ENCODE measurements at places on chromosomes 16 and 17.

GRCh38 chr17:43327421-43327820 is 71.4 kb upstream of the ARL4D start:
- no peak for DNase-seq

DNA sequence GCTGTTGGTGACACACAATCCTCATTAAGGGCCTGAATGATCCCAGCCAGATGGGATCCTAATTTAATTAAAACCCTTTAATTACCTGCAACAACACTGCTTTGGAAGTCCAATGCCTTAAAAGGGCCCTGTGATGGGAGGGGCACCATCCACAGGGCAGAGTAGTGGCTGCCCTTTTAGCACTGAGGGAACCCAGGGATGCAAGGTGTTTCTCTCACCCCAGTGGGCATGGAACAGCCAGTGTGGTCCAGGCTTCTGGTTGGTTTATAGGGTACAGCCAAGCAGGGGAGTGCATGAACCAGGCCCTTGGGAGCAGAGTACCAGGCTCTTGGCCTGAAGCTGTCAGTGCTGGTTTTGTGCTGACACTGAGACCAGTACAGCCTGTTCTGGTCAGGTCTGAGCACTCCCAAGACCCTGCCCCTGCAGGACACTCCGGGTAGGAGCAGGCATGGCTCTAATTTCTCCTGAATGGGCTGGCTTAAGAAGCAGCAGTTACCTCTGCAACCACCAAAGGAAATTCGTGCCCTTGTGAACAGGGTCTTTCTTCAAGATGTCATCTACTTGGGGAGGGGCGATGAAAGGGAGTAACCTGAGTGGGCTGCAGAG is 9.9 kb downstream of the NXPH3 start:
- DNase-seq: no peak

DNA sequence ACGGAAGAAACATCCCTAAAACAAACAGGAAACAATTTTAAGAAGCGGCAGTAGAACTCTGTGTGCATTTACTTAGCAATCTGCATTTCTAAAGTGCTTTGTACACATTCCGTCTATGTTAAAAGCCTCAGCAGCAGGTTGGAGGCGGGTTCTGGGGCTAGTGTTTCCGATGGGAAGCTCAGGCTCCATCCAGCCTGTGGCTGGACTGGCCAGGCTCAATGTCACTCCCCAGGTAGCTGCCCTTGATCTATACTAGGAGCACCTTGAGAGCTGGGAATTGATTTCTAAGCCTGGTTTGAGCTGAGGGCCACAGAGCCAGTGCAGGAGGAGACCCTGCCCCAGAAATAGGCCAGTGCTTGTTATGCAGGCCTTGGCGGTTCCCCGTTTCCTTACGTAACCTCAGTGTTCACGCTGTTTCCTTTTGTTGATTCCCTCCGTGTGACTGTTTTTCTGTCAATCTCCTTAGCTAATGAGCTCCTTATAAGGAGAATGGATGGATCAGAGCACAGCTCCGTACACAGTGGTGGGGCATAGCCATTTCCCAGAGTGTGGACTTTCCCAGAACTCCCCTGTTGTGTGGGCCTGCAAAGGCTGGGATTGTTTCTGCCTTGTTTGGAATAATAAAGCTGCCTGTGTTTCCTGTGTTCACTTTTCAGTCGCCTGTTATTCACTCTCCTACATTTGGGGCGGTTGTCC is 21.4 kb downstream of the ADORA2B start:
- no peak for DNase-seq

- peak; percentile 5 for DNase-seq
Observed at GRCh38 chr16:27945233-27945973, 118.1 kb downstream of the GSG1L start.

DNA sequence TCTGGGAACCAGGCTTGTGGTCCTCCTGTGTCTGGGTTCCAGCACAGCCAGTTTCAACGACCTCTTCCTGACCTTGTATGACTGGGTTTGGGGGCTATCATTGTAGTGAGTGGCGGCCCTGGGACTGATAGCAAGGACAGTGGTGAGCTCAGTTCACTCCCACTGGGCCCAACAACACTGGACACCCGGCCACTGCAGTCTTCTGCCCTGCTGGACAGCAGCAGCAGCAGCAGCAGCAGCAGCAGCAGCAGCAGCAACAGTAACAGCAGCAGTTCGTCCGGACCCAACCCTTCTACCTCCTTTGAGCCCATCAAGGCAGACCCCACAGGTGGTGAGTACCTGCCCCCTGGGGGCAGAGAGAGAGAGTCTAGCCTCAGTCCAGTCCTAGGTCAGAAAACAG is 3.3 kb upstream of the ELMO3 start:
- no peak for DNase-seq

GRCh38 chr16:85162478-85163277 is 50.4 kb upstream of the CIBAR2 start:
- DNase-seq: no peak

- DNase-seq: no peak
Observed at GRCh38 chr16:56202036-56202435, 10.7 kb downstream of the GNAO1 start.

DNA sequence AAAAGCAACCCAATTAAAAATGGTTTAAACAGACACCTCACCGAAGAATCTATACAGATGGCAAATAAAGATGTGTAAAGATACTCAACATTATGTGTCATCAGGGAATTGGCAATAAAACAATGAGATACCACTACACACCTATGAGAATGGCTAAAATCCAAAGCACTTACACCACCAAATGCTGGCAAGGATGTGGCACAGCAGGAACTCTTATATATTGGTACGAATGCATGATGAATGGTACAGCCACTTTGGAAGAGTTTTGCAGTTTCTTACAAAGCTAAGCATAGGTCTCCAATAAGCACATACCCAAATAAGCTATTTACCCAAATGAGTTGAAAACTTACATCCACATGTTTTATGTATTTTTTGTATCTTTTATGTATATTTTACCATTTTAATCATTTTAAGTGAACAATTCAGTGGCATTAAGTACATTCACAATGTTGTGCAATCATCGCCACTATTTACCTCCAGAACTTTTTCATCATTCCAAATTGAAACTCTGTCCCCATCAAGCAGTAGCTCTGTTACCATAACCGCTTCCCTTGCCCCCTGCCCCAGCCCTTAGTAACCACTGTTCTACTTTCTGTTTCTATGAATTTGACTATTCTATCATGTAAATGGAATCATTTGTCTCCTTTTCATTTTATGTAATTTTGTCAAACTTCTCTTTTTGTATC is 6.7 kb upstream of the ALDH3A2 start:
- DNase-seq: no peak

DNA sequence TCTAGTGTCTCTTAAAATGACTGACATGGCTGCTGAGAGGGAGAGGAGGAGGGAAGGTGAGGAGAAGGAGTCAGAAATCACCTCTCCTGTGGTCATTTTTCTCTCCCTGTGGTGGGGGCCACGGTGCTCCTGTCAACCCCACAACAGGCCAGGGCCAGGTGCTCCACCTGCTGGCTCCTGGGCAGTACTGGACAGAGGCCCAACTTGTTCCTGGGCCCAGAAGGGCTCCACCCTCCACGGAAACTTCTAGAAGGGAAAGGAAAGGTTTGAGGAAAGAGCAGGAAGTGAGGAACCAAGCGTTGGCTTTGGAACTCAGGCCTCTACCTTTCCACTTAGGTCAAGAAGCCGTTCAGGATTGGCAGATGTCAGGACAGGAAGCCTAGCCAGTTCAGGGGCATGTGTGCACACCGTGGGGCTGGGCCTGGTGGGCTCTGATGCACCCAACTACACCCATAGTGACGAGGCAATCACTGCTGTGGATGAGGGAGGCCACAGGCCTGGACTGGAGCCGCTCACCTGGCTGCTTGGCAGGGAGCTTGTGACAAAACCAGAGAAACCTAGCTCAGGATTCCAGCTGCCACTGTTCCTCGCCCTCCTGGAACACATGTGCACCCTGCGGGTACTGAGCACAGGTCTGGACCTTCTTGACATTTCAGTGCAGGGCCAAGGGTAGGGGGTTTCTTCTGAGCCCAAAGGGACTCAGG is 36.1 kb downstream of the WNT3 start:
- no peak for DNase-seq

DNA sequence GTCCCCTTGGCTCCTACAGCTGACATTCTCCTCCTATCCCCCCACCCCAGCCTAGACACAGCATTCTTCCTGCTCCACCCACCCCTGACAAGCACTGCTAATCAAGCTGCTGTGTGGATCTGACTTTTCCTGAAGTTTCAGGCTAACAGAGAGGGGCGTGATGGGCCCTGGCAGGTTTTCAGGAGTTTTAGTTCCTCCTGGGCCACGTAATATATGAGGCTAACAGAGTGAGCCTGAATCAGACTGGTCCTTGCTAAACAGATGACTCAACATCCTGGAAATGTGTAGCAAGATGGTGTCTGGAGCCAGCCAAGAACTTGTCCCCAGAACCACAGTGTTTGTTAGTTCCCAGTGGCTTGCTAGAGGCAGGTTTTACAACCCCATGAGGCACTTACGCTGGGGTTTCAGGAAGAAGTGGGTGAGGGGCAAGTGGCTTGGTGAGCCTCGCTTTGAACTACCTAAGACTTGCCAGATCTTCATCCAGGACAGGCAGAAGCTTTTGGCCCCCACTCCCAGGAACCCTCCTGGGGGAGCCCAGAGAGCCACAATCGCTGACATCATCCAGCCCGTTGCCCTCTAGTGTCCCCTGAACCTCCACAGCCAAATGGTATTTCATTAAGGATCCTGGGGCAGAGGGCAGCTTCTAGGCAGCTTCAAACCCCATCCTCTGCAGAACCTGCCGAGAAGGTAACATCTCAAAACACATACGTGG is 15.9 kb downstream of the TMEM92 start:
- no peak for DNase-seq

GRCh38 chr17:80820331-80820730 is 171.3 kb upstream of the CHMP6 start:
- DNase-seq: no peak

- DNase-seq: no peak
Observed at GRCh38 chr17:69269131-69269998, 40.7 kb upstream of the ABCA10 start.

DNA sequence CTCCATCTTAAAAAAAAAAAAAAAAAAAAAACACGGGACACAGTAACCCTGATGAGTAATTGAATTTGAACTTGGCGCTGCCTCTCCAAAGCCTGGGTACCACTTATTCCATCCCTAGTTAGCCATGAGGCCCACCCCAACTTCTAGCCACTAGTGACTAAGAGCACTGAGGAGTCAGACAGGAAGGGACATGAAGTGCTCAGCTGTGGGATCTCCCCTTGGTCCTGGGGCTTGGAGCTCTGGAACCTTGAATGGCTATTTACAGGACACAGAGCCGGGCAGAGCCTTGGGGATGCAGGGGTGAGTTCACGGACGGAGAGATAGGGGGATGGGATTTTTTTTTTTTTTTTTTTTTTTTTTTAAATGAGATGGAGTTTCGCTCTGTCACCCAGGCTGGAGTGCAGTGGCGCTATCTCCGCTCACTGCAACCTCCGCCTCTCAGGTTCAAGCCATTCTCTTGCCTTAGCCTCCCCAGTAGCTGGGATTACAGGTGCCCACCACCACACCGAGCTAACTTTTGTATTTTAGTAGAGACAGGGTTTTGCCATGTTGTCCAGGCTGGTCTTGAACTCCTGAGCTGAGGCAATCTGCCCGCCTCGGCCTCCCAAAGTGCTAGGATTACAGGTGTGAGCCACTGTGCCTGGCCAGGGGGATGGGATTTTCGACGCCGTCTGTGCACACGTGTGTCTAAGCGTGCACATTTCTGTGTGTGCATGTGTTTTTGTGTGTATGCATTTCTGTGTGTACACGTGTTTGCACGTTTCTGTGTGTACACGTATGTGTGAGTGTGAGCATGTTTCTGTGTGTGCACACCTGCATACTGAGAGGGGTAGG is 20.4 kb upstream of the CIBAR2 start:
- DNase-seq: no peak

DNA sequence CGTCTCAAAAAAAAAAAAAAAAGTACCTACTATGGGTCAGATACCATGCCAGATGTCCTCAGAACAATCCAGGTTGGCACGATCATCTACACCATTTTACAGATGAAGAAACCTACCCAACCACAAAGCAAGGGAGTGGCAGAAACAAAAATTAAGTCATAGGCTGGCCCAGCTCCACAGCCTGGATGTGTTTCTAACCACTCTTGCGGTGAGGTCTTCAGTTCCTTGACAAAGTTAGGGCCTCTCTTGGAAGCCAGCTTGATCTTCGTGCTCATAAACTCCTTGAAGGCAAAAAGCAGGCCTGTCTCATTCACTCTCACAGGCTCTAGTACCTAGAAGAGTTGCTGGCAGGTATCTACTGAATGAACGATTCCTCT is 6.2 kb downstream of the GGA2 start:
- DNase-seq: no peak

GRCh38 chr16:54846766-54847165 is 83.9 kb upstream of the IRX5 start:
- DNase-seq: no peak

DNA sequence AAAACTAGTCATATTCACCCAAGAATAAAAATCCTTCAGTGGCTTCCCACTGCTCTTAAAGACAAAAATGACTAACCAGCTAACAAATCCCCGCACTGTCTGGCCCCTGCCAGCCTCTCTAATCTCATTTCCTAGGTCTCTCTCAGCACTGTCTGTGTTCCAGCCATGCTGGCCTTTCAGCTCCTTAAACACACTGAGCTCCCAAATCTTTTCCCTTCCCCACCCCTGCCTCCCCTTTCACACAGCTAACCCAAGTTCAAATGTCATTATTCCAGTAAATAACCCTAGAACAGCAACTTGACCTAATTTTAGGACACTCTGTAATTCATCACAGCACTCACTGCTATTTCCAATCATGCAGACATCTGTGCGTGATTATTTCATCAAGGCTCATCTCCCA is 7.8 kb downstream of the SHCBP1 start:
- no peak for DNase-seq

GRCh38 chr17:13981881-13982280 is 87.4 kb upstream of the COX10 start:
- no peak for DNase-seq

- no peak for DNase-seq
Observed at GRCh38 chr16:30350134-30350871, 4.8 kb downstream of the CD2BP2 start.

DNA sequence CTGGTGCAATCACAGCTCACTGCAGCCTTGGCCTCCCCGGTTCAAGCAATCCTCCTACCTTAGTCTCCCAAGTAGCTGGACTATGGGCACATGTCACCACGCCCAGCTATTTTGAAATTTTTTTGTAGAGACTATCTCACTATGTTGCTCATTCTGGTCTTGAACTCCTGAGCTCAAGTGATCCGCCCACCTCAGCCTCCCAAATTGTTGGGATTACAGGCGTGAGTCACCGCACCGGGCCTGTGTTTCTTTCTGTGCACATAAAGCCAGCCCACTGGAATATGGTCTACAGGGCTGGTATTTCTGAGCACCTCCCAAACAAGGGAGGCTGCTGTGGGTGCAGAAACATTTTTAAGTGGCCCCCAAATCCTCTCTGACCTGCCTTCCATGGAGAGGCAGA is 8.4 kb downstream of the TMEM95 start:
- DNase-seq: no peak

Measured in cerebellum (tissue), 4 donors.